ENCODE measurements at places on chromosomes 6 and 20.

GRCh38 chr20:6765469-6766058 lies 1.9 kb upstream of the BMP2 start:
- DNase-seq, result no peak

DNA sequence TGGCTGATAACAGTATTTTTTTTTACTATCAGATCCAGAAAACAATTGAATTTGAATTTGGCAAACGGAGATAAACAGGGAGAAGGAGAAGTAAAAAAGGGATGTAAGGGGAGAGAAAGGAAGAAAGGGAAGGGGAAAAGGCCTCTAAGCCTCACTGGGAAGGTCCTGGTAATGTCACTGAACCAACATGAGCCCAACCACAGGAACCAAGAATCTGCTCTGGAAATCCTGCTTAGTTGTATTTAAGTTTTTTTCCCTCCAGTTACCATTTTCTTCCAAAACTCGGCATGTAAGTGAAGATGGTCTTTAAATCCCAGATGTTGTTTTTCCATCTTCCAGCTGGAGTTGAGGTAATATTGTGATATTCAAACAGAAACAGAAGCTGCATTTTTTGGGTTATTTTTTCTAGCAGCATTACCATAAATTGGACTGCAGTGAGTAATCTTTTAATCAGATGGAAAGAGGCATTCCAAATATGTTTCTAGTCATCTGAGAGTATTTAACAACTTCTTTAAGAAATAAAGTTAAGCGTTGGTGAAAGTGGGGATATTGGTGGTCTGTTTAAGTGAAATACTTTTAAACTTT lies 91.1 kb downstream of the TXNDC5 start:
- no peak for DNase-seq

- no peak for DNase-seq
These were observed 413.7 kb downstream of the CDKAL1 start for GRCh38 chr6:20947977-20948376.

GRCh38 chr20:52896348-52896747 lies 75.8 kb upstream of the TSHZ2 start:
- no peak for DNase-seq

- DNase-seq, result no peak
These were observed 92.9 kb downstream of the SHLD1 start for GRCh38 chr20:5843054-5843592.

DNA sequence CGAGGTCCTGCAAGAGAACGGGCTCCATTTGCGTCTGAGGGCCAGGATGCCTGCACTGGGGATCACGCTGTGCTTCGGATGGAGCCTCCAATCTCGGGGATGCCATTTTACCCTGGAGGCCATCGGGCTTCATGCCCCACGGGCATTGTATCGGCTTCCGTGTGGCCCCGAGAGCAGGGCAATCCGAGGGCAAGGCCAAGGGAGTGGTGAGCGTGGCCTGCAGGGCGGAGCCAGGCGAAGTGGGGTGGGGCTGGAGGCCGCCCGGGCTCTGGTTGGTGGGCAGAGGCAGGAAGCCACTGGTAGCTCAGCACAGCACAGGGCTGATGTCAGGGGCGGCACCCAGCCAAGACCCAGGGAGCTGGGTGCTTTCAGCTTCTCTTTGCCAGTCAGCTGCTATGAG lies 57.5 kb upstream of the BHLHE23 start:
- DNase-seq, result no peak
